ENCODE measurements at places on chromosomes 3 and 15.
A peak's percentile ranks its signal among the peaks of the same experiment; 100 is the strongest.

GRCh38 chr3:132253262-132253878 is 63.8 kb upstream of the ACP3 start:
- DNase-seq = no peak

GRCh38 chr3:163672954-163673353 is 1405.3 kb downstream of the SI start:
- no peak for DNase-seq

- no peak for DNase-seq
Observed at GRCh38 chr3:103511891-103512290, 1077.1 kb downstream of the ZPLD1 start.

- DNase-seq = no peak
Observed at GRCh38 chr3:46566040-46566641, at the start of gene LRRC2. Gene LRRC2 (minus strand): TSS chr3:46566302. CDS start chr3:46551591, 14,711 bp downstream.

- DNase-seq = no peak
Observed at GRCh38 chr3:54533856-54534255, 394.0 kb downstream of the LRTM1 start.

DNA sequence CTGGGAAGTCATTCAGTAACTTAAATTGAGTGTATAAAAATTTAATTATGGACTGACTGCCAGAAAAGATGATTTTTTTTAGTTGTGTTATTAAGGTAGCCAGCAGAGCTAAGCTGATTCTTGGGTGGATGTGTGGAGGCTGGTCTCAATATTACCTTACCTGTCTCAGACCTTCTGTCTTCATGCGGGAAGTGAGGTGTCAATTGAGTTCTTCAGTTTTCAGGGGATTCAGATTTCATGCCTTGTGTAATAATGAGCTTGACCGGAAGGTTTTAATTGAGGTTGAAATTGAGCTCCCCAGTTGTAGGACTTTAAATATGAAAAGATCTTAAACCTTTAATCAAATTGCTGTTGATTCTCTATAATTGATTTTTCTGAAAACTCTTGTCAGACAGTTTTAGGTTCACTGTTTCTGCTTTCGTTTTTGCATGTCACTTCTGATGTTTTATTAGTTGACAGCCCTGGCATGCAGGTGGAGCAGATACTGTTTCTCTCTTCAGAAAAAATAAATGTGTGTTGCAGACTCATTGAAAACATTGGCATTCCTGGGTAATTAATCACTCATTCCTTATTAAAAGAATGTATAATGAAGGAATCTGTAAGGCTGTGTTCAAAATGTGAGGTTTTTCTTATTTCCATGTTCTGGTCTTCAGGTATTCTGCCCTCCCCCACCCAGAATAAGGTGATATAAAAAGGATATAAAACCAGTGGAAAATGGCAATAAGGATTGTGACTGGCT is 54.5 kb downstream of the PSMD6 start:
- DNase-seq = no peak

DNA sequence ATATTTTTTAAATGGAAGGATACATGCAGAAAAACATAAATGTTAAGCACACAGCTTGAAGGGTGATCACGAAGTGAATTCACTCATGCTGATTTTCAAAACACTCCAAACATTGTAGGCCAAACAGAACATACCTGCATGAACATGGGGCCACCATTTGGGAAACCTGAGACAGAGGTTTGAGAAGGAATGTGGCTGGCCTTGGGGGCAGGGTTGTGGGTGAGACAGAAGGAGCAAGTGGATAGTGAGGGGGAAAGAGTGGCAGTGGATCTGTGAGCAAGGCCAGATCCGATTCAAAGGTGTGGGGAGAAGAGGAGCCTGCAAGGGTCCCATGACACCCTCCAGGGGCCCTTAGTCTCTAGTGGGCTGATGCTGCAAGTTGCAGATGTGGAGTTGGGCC is 94.9 kb downstream of the HMG20A start:
- DNase-seq = no peak

DNA sequence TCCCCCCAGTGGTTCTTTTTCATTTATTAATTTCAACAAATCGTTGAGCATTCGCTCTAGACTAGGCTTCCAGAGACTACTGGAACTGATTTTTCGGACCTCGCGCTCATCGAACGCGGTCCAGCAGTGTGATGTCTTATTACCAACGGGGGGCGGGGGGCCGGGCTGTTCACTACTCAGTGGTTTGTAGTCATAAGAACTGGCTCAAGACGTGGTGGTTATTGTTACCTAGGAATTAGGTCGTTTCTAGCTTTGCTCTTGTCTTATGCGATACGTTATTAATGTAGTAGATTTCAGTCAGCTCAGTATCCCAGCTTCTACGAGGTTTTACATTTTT is 858 bp downstream of the RBM5 start:
- DNase-seq = no peak

DNA sequence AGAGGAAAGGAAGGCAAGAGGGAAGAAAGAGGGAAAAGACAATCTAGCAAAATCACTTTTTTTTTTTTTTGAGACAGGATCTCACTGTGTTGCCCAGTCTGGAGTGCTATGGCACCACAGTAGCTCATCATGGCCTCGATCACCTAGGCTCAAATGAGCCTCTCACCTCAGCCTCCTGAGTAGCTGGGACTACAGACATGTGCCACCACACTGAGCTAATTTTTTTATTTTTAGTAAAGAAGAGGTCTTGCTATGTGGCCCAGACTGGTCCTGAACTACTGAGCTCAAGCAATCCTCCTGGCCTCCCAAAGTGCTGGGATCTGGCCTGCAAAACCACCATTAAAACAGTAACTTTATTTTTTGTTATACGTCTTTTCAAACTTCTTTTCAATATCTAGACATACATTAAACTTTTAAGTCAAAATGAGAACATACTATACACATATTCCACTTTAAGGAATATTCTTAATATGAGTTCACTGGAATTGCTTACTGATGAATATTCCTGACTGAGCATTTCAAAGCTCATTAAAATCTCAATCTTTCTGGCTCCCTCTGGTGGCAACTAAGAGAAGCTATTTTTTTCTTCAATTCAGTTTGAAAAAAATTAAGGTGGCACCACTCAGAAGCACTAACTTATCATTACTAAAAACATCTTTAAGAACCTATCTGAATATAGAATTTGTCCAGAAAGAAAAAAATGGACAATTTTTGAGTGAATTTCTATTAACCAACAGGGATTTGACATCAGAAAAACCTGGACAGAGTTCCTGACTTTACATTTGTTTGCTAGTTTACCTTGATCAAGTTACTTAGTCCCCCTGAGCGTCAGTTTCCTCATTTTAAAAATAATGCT is 40.9 kb downstream of the UACA start:
- DNase-seq = peak; percentile 8

DNA sequence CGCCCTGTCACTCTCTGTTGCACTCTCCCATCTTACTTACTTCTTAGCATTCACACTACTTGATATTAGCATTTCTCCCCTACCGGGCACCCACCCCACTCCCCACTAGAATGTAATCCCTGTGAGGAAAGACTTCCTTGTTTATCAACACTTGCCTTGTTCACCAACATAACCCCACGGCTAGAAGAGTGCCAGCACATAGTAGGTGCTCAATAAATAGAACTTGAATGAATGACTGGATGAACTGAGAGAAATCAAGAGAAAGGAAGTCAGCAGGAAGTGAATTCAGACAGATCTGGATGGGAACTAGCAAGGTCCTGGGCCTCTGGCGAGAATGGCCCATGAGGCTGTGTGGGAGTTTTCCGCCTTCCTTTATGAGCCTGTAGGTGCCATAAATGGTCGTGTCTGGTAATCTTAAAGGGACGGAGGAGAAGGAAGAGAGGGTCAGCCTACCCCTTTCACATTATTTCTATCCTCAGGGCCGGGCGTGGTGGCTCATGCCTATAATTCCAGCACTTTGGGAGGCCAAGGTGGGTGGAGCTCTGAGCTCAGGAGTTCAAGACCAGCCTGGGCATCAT is 42.4 kb upstream of the HERC1 start:
- no peak for DNase-seq

DNA sequence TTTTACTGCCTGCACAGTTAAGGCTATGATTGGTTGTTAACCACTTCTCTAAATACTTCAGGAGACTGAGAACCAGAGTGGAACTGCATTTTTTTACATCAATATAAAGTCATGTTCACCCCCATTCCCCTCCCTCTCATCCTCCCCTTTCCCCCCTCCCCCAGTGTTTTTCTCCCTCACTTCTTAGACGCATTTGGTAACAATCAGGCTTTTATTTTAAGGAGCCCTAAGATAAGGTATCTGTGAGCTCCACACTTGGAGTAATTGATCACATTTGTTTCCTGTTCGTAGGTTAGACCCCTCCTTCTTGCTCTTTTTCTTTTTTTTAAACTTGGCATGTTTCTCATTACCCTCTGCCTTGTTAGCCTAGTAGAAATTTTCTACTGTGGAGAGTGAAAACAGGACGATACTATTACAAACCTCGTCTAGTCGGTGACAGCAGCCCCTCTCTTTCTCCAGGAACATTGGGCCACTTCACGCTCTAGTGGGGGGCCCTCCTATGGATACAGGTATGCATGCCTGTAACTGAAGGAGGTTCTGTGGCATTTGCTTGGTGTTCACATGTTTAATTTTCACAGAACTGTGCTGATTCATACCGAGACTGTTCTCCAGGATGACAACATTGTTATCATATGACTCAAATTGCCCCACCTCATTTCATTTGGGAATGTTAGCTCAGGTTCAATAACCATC is 314.4 kb downstream of the MECOM start:
- no peak for DNase-seq

GRCh38 chr15:64515196-64515595 is 54.8 kb downstream of the ZNF609 start:
- DNase-seq = no peak

- DNase-seq = no peak
Observed at GRCh38 chr3:82416830-82417229, 655.4 kb upstream of the GBE1 start.

GRCh38 chr3:186452517-186452916 is 90.5 kb upstream of the DGKG start:
- DNase-seq = no peak

GRCh38 chr3:71583566-71584393 is at the start of gene FOXP1:
Gene FOXP1 (minus strand): TSS chr3:71583728. CDS start chr3:71198381, 385,347 bp downstream.
- DNase-seq = no peak

- DNase-seq = no peak
Observed at GRCh38 chr3:170761103-170761502, 108.9 kb downstream of the RPL22L1 start.

GRCh38 chr15:51558876-51559275 is 63.7 kb downstream of the DMXL2 start:
- no peak for DNase-seq

DNA sequence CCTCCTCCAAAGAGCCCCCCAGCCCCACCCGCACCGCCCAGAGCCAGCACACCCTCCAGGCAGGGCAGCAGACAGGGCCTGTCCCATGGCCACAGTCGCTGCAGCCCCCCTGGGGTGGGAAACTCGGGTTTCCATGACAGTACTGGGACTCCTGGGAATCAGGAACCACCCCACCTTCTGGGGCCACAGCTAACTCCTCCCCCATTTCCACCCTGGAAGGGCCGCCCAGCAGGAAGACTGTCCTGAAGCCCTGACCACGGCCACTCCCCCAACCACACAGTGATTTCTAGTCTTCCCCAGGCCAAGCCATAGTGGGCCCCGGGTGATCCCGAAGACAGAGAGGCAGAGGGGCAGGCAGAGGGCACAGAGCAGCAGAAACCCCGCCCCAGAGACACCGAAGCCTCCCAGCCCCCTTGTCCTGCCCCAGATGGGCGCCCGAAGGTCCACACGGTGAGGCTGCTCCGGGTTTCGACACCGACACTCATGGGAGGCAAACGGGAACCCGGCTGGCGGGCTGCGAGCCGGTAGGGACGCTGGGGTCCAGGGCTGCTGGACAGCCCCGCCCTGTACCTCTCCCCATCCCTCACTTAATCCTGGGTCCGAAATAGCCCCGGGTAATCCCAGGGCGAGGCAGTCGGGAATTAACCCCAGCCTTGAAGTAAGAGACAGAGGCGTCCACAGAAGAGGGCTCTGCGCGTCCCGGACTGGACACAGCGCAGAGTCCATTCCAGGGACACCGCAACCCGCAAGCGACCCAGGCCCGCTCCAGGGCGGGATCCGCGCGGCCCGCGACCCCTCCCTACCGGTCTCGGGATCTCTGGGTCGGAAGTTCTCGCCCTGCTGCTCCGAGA is 138.4 kb downstream of the NUP210 start:
- DNase-seq = no peak

DNA sequence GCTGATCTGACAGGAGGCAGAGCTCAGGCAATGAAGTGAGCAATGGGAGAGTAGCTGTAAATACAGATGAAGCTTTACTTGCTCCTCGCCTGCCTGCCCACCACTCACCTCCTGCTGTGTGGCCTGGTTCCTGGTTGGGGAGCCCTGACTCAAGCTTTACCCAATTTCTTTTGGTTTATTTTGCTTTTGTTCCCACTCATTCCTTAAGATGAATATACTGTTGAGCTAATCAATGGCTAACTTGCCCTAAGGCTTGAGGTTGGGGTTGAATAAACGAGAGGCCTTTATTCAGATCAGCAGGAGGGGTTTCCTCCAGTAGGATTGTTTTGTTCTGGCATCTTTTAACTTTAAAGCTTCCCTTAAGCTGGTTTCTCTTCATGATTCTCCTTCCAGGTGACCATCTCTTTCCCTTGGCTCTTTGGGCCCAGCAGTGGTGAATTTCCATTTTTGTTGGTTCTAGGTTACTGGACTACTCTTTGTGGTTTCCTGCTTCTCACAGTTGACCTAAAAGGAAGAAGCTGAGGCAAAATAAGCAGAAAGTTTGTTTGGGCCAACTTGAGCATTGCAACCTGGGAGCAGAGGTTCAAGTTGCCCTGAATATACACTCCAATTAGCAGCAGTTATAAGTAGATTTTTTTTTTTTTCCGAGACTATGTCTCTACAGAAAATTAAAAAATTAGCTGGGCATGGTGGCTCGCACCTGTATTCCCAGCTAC is 44.4 kb downstream of the STARD9 start:
- no peak for DNase-seq

DNA sequence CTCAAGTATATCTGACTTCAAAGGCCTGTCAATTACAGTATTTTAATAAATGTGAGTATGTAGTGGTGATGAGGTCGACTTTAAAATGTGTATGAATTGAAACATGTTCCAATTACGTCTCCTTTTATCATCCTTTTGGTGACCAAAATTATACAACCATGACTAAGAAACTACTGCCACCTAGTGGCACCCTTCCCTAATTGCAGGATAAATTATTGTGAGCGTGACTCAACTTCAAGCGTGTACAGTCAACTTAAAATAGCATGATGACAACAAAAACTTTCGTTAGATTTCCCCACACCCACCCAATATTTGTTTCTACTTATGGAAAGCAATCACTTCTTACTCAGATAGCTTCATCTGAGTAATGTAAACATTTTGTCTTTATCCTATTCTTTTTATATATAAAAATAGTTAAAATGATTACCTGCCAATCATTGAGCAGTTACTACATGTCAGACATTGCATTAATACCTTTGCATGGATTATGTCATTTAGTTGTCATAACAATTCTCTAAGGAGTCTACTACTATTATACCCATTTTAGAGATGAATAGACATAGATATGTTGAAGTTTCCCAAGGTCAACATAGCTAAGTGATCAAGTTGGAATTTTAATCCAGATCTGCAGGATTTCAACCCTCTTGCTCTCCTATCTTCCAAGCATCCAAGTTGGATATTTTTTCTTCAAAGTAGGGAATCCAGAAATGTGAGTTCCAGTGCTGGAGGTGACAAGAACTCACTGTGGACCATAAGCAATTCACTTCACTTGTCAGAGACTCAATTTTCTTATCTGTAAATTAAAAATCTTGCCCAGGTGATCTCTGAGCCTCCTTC is 106.0 kb downstream of the MEX3B start:
- peak; percentile 8 for DNase-seq

- no peak for DNase-seq
Observed at GRCh38 chr3:176734146-176734545, 463.1 kb downstream of the TBL1XR1 start.

Measured in GM12892 (cell line).